ENCODE measurements at places on chromosomes 4 and X.
A peak's percentile ranks its signal among the peaks of the same experiment; 100 is the strongest.

- peak; percentile 36 for DNase-seq
These were observed 68.4 kb downstream of the RHOH start for GRCh38 chr4:40264995-40265909.

DNA sequence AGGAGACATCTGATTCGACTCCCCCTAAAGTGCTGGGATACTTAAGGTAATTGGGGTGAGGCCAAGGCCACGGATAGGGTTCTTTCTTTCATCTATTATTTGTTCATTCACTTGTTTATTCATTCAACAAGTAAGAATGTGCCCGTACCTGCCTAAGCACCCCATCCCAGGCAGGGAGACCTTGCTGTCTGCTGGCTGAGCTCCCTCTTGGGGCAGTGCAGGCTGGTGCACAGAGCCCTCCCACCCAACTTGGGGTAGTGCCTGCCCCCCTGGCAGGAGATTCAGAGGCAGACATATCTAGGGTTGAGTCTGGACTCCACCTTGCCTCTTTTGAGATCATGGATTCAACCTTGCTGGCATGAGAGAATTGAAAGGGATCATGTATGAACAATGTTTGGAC, 95.7 kb downstream of the DRD5 start:
- no peak for DNase-seq

DNA sequence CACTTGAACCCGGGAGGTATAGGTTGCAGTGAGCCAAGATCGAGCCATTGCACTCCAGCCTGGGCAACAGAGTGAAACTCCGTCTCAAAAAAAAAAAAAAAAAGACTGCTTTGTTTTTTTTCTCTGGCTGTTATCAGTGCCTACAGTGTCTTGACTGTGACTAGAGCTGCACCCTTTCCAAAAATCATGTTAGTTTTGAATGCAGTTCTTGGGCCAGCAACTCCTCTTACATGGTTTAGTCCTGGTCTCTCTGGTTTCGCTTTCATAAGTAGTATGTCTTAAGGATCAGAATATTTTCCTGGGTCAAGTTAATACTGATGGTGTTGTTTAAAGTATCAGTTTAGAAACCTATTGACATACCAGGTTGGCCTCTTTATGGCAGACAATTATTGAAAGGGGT, 34.2 kb upstream of the NALF2 start:
- no peak for DNase-seq

GRCh38 chrX:21947671-21948070, 7.2 kb downstream of the SMS start:
- no peak for DNase-seq

DNA sequence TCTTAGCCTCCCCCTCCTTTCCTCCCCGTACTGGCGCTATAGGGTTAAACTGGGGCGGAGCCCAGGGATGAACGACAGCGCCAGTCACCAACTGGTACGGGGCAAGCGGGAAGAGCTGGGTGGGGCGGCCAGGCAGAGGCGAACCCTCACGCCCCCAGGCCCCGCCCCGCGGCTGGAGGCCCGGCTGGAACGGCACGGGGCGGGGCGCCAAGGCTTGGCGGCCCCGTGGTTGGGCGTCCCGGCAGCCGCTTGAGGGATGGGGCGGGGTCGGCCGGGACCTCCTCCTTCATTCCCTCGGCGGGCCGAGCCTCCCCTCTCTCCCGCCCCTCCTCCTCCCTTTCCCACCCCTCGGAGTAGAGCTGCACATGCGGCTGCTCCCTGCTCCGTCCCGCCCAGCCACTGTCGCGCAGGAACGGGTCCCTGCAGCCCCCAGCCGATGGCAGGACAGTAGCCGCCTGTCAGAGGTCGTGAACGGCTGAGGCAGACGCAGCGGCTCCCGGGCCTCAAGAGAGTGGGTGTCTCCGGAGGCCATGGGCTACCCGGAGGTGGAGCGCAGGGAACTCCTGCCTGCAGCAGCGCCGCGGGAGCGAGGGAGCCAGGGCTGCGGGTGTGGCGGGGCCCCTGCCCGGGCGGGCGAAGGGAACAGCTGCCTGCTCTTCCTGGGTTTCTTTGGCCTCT, at the start of gene EDA:
Gene EDA, plus strand, starts transcription at position 335 of the 678 bp plus-strand sequence.
- peak; percentile 40 for DNase-seq

DNA sequence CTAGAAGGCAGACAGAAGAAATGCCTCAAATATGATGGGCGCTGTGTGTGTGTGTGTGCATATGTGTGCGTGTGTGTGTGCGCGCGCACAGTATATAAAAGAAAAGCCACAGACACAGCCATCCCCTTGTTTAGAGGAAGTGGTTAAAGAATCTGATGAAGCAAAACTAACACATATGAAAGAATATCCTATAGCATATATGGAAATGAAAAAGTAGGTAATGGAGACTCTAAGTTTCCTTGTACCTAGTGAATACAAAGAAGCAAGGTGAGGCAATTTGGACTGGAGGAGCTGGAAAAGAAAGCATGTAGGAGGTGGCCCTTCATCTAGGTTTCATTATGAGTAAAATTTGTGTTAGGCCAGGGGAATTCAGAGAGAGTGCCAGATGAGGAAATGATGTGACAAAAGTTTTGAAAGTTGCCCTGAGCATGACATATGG, 58.6 kb upstream of the MCF2 start:
- DNase-seq: no peak

- no peak for DNase-seq
These were observed 4.4 kb upstream of the AFM start for GRCh38 chr4:73477176-73477575.

DNA sequence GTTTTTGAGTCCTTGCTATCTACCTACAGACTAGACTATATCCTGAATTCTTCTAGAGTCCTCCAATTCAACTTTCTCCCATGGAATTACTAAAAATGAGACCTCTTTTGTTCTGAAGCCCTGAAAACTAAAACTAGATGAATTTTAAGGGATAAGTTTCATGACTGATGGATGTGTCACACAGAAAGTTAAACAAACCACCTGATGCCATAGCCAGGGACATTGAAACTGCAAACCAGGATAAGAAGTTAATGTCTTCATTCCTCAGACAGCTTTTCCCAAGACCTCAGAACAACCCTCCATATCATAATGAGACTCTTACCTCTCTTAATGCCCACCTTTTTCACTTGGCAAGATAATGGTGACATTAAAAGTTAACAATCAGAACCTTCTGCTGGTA, 81.5 kb upstream of the PTPN13 start:
- DNase-seq: no peak

- no peak for DNase-seq
These were observed 113.2 kb upstream of the LSM6 start for GRCh38 chr4:146062340-146062739.

DNA sequence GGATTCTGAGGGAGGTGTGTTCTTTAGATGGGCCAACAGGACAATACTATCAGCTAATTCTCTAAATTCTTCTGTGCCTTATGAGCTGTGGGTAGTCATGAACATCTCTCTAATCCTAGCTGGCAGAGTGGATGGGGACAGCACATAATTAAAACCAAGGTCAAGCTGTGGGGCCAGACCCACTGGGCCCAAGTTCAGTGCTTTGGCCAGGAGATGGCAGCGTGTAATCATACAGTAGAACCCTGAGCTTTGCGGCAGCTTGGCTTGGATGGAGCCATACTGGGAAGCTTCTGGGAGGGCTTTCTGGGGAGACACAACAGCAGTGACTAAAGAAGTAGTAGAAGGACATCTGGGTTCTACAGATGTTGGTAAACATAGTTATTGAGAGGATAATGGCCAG, 140.3 kb upstream of the CXCL13 start:
- DNase-seq: peak; percentile 4

- DNase-seq: no peak
These were observed 760.2 kb downstream of the RAB28 start for GRCh38 chr4:12723849-12724447.

DNA sequence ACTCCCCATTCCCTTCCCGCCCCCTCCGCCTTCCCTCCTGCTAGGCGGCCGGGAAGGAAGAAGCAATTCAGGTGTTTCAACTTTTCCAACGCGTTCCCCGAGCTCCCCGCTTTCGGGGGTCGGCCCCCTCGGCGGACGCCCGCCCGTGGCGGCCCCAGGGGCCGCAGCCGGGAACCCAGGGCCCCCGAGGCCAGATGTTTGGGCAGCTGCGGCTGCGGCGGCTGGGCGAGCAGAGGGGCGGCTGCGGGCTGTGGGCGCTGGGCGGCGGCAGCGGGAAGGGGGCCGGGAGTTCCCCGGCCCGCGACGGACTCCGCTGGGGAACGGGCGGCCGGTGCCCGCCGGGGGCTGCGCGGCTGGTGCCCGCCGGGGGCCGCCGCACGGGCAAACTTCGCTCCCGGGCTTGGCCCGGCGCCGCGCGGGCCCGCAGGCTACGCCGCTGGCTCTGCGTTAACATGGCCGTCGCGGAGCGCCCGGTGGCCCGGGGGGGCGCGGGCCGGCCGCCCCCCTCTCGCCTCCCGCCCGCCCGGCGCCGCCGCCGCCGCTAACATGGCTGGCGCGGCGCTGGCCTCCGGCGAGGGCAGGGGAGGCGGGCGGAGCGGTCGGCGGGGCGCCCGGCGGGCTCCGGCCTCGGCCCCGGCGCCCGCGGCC, 510 bp downstream of the HMGB3 start:
- no peak for DNase-seq

Data from stimulated activated CD8-positive, alpha-beta memory T cell treated with anti-CD3 and anti-CD28 coated beads, Interleukin-4, amount 100 ng/mL, for 24 hours (primary cell).